ENCODE measurements at places on chromosomes 13 and 19. TPM values are rescaled to one million over a fixed set of nuclear protein-coding genes. Genes with fewer than 3 reads are reported as not detected.

DNA sequence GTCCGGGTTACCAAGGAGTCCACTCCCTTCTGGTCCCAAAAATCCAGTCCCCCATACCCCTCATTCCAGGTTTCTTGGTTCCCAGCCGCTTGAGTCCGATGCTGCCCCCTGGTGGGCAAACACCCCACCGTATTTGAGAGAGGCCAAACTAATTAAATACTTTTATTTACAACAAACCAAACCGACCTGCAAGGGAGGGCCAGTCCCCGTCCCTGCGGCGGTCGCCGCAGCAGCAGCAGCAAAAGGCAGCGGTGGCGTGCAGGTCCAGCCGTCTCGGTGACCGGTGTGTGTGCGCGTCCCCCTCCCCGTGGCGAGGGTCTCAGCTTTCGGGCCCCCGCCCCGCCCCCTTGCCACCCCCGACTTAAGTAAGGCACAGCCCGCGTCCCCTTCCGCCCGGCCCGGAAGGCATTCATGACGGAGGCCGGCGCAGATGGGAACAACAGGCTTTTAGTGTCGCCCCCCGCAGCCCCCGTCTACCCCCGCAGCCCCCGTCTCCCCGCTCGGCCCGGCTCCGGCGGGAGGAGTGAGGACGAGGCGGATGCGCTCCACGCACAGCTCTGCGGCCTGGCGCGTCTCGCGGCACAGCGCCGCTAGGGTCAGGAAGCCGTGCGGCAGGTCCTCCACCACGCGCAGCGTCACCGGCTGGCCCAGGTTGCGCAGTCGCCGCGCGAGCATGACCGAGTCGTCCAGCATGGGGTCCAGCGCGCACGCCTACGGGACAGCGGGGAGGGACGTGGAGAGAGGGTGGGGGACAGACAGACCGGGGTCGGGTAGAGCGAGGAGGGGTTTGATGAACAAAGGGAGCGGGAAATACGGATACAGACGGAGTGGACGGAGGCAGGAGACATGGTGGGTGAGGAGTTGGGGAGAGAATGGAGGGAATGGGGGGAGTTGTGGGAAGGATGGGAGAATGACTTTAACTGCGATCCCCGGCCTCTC lies 11.5 kb upstream of the CNFN start:
- DNase-seq, result peak; percentile 85
- no peaks in the 10 kb centered on the region for H3K36me3 ChIP-seq
- peaks cover 11% of the 10 kb centered on the region for H3K4me1 ChIP-seq
- H3K27ac ChIP-seq, result no peak overlapping the region

DNA sequence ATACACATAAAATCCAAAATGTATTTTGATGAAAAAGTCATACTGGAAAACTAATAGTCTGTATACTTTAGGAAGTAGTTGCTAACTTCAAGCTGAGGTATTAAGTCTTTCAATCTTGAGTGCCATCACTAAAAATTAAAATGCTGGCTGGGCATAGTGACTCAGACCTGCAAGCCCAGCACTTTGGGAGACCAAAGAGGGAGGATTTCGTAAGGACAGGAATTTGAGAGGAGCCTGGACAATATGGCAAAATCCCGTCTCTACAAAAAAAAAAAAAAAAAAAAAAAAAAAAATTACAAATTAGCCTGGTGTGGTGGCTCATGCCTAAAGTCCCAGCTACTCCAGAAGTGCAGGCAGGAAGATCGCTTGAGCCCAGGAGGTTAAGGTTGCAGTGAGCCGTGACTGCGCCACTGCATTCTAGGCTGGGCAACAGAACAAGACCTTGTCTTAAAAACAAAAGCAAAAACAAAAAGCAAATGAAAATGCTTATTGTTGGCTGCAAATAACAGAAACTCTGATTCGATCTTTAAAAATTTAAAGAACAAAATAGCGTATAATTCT lies 1994.2 kb upstream of the PCDH20 start:
- H3K27me3 ChIP-seq, result no peaks in the 10 kb centered on the region
- no peak overlapping the region for H3K4me3 ChIP-seq
- DNase-seq, result no peak
- H3K27ac ChIP-seq, result no peak overlapping the region
- H3K36me3 ChIP-seq, result no peaks in the 10 kb centered on the region

The COL5A3 gene
- total RNA-seq, result not detected

The CYP2B6 gene
- not detected for total RNA-seq

GRCh38 chr13:77596777-77597176 lies 61.3 kb downstream of the SCEL start:
- no peaks in the 10 kb centered on the region for H3K4me1 ChIP-seq
- H3K27ac ChIP-seq, result no peak overlapping the region
- H3K4me3 ChIP-seq, result no peak overlapping the region
- no peaks in the 10 kb centered on the region for H3K36me3 ChIP-seq
- DNase-seq, result no peak
- H3K27me3 ChIP-seq, result peaks cover 8% of the 10 kb centered on the region
